Fibroblast of upper back skin (primary cell): ENCODE measurements at places on chromosomes 7 and 10.

- no peak for DNase-seq
These were observed 236.6 kb downstream of the PTPRN2 start for GRCh38 chr7:158351051-158351450.

DNA sequence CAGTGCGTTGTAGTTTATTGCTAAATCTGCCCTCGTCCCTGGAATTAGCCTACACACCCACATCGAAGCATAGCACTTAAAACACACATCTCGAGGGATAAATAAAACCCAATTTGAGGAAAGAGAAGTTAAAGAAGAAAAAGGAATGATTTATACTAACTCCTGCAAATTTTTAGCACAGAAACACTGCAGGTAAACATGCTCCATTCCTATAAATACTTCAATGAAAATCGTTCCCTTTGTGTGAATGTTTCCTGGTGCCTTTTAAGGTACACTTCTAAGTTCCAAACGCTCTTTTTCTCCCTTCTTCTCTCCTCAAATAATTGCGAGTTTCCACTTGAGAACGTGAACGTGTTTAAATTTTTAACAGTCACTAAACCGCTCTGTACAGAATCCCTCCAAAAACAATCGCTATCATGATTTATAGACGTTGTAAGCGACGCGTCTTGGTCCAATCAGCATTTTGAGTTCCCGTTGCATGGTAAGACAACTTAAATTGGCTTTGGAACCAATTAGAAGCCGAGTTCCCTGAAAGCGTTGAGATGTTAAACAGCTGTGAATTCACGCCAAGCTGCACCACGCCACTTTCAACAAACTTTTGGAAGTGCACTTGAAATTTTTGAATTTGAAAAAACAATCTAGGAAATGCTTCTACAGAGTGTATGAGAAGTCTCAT, 12.5 kb upstream of the EBLN1 start:
- DNase-seq = peak; percentile 47

- DNase-seq = no peak
These were observed 4.0 kb downstream of the BAMBI start for GRCh38 chr10:28681291-28681763.

DNA sequence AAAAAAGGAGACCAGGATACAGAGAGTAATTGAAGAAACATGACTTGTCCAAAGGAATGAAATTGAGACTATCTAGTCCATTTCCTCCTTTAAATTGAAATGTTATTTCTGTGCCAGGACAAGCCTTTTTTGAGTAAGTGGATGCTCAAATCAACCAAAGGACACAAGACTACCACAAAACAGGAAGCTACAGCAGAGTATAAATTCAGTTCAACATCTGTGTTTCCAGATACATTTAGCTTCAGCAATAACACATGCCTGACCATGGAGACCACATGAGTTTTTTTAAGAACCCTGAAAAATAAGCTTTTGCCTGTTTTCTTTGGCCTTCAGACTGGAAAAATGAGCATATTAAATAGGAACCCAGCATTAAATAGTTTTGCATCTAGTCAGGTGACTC, 707.5 kb downstream of the ZWINT start:
- no peak for DNase-seq

GRCh38 chr7:142961973-142962926, at the start of gene KEL:
TSS of gene KEL (minus strand) at chr7:142962363. CDS start at chr7:142962206, 157 bp downstream.
- DNase-seq = no peak

DNA sequence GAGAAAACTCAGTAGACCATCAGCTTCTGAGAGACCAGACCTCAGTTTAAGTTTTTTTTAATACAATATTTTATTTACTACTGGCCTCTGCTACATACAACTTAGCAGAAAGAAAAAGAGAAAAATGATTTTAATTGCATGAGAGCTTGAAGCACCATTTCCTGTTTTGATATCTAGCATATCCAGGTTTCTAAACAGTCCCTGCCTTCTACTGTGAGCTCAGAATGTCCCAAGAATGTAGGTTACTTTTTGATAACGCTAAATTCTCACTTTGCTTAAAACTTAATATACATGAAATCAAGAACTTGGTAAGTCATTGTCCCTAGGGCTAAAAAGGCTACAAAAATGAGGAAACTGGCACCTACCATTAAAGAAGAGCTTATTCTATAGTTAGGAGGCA, 7.0 kb downstream of the TMEM243 start:
- DNase-seq = no peak

GRCh38 chr7:64882341-64883112, 20.5 kb upstream of the ZNF273 start:
- DNase-seq = no peak

DNA sequence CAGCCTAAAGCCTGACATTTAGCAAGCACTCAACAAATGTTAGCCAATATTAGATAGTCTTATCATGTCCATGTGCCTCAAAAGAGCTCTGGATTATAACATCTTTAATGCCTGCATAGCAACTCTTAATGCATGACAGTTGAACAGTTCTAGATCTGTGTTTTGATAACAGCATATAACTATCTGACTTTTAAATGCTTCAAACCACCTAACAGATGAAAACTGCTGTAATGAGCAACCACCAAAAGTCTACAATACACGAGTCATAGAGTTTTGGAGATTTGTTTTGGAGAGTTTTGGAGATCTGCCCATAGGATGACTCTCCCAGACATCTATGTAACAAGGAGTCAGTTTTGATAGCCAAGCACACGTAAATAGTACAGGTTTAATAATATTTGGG, 227.3 kb downstream of the TWIST1 start:
- DNase-seq = peak; percentile 88

DNA sequence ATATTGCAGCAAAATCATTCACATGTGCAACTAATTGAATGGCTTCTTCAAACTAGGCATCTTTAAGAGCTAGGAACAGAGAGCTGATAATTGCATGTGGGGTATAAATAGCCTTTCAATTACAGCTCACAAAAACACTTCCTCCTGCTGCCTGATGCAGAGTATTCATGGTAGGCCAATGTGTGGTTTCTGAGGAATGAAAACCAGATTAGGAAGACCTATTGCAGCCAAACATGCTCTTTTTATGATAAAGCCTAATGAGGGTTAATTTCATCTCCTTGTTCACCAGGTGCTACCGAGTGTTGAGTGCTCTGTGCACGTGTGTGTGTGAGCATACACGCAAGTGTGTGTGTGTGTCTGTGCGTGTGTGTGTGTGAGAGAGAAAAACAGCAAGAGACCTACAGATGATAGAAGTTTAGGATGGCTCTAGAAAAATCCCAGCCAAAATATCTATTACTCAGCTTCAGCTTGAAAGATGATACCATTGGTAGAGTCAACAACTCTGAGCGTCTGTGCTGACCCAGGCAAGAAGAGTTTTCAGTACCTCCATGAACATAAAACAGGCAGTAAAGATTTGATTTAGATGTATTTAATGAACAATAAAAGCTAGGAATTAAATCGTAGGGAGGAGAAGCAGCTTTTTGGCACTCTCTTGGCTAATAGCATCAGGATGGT, 448.5 kb upstream of the ANKRD30A start:
- DNase-seq = peak; percentile 79

DNA sequence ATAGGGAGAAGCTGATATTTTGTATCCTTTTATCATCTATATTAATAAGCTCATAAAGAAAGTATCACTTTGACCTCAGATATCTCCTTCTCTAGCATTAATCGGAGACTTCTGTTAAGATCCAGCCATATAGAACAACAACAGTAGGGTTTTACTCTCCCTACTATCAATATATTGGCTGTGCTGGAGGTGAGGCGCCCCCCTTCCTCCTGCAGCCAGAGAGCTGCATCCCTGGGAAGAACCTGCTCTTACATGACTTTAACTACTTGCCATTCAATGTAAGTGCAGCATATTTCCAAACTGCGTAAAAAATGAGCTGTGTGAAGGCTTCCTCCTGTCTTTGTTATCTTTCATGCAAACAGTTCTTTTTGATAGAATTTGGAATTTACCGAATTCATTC, 247.8 kb downstream of the SDK1 start:
- DNase-seq = no peak

DNA sequence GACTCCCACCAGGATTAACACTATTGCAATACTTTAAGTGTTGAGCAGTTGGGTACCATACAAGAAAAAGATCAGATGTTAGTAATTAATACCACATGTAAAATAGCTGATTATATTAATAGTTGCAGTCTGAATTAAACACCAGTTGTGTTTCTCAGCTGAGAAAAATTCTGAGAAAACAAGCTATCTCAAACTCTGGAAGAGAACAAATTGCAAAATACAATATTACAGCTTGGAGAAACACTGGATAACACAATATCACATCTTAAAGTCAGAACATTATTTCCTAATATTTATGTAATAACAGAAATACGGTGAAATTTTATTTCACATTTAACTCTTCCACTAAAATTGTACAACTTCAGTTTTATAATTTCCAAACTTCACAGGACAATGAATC, 9.2 kb downstream of the SNX13 start:
- DNase-seq = no peak

- DNase-seq = no peak
These were observed 80.7 kb upstream of the HDAC9 start for GRCh38 chr7:18414885-18415284.

DNA sequence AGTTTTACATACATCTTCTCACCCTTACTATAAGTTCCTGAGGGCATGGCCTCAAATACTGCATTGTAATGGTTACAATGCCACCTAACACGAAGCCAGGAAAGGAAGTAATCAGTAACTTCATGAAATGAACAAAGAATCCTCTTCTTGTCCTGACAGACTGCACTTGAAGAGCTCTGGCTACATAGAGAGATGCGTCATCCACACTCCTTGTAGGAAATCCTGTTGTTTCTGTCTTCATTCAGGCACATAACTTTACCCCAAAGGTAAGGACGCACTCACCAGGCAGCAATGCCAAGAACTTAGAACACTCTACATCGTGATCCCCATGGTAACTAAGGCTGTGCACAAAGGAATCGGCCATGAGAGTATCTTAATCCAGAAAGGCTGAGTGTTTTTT, 80.3 kb upstream of the ARID5B start:
- peak; percentile 17 for DNase-seq

GRCh38 chr10:1963341-1963740, 226.0 kb upstream of the ADARB2 start:
- DNase-seq = no peak

GRCh38 chr10:88810196-88810961, 7.8 kb downstream of the LIPM start:
- peak; percentile 73 for DNase-seq

- no peak for DNase-seq
These were observed 66.5 kb upstream of the SKAP2 start for GRCh38 chr7:26930845-26931244.

GRCh38 chr10:131277969-131278368, 33.6 kb downstream of the TCERG1L start:
- DNase-seq = no peak

DNA sequence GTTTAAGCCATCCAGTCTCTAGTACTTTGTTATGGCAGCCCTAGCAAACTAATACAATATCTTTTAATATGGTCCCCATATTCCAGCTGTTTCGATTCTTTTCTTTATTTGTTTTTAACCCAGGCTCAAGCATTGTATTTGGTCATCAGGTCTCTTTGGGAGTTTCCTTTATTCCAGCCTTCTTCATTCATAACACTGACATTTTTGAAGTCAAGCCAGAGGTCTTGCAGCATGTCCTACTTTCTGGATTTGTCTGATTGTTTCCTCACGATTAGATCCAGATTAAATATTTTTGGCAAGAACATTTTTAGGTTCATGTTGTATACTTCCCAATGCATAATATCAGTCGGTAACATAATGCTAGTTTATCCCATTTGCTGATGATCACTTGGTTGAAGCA, 11.8 kb downstream of the SLC25A13 start:
- peak; percentile 45 for DNase-seq

DNA sequence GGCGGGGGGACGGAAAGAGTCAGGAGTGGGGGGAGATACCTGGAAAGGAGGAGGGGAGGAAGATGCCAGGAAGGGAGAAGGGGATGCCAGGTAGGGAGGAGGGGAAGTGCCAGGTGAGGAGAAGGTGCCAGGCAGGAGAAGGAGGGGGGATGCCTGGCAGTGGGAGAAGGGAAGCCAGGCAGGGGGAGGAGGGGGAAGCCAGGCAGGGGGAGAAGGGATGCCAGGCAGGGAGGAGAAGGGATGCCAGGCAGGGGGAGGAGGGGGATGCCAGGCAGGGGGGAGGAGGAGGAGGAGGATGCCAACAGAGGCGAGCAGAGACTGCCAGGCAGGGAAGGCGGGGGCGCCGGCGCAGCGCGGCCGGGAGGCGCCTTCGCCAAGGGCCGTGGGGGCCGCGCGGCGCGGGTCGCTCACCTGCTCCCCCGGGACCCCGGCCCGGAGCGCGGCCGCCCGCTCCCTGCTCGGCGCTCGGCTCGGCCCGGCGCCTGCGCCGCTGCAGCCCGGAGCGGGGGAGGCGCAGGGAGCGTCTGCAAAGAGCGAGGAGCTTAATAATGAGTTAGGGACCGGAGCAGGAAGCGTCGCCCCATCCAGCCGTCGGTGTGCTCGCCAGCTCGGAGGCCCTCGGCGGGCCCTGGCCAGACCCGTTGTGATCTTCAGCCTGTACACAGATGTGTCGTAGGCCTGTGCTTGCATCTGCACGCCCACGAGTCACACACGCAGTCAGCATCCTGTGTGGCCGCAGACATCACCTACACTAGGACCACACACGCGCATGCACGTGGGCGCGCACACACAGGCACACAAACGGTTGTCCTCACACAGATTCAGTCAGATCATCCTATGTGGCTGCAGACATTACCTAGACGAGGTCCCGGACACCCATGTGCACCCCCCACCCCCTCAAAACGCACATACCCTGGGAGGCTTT, 28.4 kb upstream of the SMARCD3 start:
- peak; percentile 51 for DNase-seq

DNA sequence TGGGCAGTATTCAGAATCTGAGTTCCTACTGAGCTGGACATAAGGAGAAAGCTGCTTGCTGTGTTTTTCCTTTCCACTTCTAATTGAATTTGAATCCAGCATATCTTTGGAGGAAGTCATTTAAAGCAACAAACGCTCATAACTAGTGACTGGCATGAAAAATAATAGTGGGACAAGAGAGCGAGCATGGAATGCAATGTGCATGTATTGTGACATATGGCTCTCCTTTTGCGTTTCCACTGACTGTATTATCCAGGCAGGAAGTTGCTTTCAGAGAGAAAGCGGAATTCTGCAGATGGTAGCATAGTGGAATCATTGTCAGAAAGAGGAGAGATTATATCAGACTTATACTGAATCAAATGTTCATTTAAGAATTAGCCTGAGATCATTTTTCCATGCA, 368.6 kb downstream of the REEP3 start:
- no peak for DNase-seq

- DNase-seq = peak; percentile 55
These were observed 10.7 kb downstream of the HIP1 start for GRCh38 chr7:75727881-75728593.

GRCh38 chr10:127142136-127142535, 54.3 kb downstream of the INSYN2A start:
- no peak for DNase-seq

GRCh38 chr7:155815332-155816191, 3.3 kb upstream of the SHH start:
- DNase-seq = peak; percentile 20

- peak; percentile 7 for DNase-seq
These were observed 57.5 kb downstream of the UNCX start for GRCh38 chr7:1290026-1290678.

DNA sequence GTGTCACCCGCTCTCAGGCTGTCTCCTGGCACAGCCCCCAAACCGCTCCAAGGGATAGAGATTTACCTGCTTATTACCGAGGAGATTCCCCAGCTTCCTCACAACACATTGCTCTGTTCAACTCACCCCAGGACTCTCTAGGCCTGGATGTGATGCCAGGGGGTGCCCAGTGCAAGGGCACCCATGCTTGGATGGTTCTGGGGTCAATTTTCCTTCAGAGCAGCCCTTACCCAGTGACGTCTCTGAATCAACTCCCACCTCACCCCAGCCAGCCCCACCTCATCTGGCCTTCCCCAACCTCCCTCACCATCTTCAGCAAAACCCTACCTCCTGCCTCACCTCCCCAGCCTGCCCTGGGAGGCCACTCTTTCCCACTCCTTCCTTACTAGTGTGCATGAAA, 951.6 kb upstream of the ZNF722 start:
- DNase-seq = no peak
